Naive thymus-derived CD4-positive, alpha-beta T cell (primary cell): ENCODE measurements at places on chromosomes 7 and 10. TPM values are rescaled to one million over a fixed set of nuclear protein-coding genes. Genes with fewer than 3 reads are reported as not detected.

LBX1 gene
- not detected for total RNA-seq

DNA sequence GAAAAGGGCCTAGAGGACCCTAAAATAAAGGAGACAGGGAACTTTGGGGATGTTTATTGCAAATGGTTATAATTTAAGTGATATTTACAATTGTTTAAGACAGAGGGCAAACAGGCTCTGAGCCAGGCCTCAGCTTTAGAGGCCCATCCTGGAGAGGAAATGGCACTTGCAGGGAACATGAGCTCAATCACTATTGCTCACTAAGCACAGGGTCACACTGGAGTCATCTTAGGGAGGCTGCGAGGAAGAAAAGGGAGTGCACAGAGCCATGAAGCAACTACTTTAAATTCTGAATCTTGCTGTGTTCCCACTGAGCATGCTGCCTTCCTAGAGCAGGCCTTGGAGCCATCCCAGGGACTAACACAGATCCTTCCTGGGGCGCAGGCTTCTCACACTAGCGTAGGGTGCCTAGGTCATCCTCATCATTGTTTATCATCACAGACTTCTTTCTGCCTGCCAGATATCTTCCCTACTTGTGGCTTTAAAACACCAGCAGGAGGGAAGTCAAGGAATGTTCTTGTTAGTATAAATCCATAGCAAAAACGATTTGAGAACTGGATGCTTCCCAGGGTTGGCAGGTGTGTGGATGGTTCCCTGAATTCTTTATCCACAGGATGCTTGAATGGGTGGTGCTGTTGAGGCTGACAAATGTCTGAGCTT, 12.7 kb upstream of the DNAJB12 start:
- DNase-seq: no peak

DNA sequence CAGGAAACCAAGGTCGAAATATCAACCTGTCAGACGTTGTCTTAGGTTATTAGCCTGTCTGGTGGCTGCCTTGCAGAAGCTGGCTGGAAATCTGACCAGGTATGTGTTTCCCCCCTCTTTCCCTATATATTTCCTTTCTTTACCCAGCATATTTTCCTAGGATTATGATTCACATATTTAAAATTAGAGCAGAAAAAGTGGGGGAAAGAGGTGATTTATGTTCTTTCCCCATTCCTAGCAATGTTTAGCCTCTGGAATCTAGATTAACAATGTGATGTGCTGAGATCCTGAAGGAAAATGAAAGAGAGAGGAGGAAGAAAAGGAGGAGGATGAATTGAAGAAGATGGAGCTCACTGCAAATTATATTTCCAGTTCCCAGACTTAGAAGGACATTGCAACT, 421.4 kb upstream of the AUTS2 start:
- DNase-seq: no peak

DNA sequence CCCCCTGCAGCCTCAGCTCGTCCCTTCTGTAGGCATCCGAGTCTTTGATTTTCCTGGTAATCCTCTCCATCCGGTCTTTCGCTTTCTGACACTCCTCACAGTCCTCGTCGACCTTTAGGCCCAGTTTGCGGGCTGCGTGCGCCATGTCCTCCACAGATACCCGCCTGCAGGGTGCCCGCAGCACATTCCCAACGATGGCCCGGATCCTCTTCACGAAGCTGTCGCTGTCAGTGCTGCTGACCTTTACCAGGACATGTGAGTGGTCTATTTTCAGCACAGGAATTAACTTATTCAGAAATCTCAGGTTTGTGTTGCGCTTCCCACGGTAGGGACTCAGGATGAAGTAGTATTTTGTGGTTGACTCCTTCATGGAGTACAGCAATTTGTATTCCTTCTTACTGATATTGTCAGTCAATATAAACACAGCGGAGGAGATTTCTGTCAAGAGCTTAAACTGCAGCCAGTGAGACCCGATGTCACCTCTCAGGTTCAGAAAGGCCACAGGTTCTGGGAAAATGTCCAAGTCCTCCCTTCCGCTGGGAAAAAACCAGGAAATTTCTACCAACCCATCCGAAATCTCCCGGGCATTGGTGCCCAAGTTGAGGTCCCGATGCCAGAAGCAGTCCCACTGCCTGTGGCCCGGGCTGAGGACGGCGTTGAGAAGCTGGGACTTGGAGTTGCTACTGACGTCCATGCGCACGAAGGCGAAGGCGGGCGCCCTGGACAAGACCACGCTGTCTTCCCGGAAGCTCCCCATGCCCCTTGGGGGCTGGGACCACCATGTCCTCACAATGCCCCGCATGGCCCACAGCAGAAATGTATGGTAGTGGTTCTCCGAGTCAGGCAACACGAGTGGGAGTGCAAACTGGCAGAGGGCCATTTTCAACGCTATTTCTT, 8.9 kb upstream of the MRPS24 start:
- no peak for DNase-seq

SGCE gene
- total RNA-seq: 0.78 TPM

GRCh38 chr7:80078159-80078731, 56.4 kb upstream of the GNAI1 start:
- no peak for DNase-seq

METTL27 gene
- 7.4 TPM for total RNA-seq
